Immature natural killer cell (primary cell): ENCODE measurements at places on chromosomes 5 and 9.

DNA sequence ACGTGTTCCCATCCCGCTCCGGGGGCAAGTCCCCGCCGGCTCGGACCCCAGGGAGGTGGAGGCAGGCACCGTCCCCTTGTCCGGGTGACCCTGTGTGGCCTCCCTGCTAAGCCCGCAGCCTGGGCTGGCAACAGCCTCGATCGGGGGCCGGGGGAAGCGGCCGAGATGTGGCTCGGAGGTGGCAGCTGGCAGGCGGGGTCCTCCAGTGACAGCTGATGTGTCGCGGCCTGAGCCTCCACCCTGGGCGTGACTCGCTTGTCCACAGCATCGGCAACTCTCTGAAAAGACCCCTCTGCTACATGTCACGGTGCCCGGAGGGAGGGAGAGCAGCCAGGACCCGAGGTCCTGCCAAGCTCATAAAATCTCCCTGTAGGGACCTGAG lies 124.8 kb upstream of the IRX4 start:
- no peaks in the 10 kb centered on the region for H3K36me3 ChIP-seq
- no peak overlapping the region for H3K27ac ChIP-seq
- no peak overlapping the region for H3K4me3 ChIP-seq
- H3K4me1 ChIP-seq: no peaks in the 10 kb centered on the region
- no peak for DNase-seq
- peaks cover 2% of the 10 kb centered on the region for H3K27me3 ChIP-seq

DNA sequence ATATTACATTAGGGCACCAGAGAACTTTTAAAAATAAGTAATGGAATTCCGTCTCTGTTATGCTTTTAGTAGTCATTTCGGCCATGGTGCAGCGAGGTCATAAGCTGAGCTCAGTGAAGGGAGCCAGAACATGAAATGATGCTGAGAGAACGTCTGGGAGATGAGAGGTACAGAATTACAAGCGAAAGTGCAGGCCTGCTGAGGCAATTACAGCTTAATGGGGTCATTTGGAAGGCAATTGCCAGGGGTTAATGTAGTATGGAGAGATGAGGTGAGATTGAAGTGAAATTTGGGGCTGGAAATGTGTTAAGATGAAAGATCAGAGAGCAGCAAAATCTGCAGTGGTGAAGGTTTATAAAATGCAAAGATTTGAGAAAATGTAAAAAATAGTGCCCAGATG lies 96.5 kb downstream of the PBX3 start:
- H3K27ac ChIP-seq: no peak overlapping the region
- H3K27me3 ChIP-seq: no peaks in the 10 kb centered on the region
- H3K4me3 ChIP-seq: no peak overlapping the region
- H3K36me3 ChIP-seq: peaks cover 3% of the 10 kb centered on the region
- H3K4me1 ChIP-seq: no peaks in the 10 kb centered on the region

DNA sequence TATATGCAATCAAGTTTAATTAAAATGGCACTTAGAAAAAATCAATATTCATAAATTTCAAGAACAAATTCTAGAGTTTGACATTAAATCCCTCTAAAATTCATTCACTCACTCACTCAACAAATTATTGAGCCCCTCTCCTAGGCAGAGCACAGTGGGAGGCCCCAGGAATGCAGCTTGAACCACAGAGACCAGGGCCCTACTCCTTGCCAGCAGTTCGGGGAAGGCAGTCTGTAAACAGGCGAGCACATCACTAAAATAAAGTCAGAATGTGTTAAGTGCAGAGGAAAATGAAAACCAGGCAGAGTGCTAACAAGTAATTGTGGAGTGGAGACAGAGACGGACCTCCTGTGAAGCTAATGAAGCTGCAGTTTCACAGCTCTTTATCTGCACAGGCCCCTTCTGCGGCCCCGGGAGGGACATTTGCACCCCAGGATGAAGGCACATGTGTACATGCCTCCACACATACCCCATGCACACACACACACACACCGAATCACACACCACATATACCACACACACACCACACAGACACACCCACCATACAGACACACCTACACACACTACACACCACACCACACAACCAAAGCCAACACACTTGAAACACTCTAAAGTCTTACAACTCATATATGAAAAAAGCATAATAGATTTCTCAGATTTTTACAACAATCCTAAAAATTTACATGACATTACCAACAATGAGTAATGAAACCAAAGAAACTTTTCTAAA lies 40.5 kb downstream of the BHMT start:
- no peak for DNase-seq
- H3K27me3 ChIP-seq: peaks cover 6% of the 10 kb centered on the region
- H3K4me1 ChIP-seq: no peaks in the 10 kb centered on the region
- H3K36me3 ChIP-seq: no peaks in the 10 kb centered on the region
- no peak overlapping the region for H3K27ac ChIP-seq

DNA sequence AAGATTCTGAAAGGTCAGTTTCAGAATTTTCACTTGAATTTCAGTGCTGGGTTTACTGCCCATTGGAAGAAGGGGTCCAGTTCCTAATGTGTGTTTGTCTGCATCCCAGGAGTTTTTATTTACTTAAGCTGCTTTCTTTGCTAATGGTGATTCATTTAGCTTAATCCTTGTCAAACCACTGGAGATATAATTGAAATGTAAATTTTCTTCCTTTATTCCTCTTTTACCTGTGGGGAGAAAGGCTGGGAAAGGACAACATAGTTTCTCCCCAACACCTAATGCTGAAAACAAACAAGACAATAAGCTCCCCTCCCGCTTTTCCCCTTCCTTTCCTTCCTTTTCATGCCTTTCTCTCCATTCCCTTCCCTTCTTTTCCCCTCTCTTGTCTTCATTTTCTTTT lies 185.8 kb downstream of the KCTD16 start:
- H3K4me3 ChIP-seq: no peak overlapping the region
- H3K27me3 ChIP-seq: no peaks in the 10 kb centered on the region
- H3K27ac ChIP-seq: no peak overlapping the region
- no peaks in the 10 kb centered on the region for H3K36me3 ChIP-seq
- DNase-seq: no peak

DNA sequence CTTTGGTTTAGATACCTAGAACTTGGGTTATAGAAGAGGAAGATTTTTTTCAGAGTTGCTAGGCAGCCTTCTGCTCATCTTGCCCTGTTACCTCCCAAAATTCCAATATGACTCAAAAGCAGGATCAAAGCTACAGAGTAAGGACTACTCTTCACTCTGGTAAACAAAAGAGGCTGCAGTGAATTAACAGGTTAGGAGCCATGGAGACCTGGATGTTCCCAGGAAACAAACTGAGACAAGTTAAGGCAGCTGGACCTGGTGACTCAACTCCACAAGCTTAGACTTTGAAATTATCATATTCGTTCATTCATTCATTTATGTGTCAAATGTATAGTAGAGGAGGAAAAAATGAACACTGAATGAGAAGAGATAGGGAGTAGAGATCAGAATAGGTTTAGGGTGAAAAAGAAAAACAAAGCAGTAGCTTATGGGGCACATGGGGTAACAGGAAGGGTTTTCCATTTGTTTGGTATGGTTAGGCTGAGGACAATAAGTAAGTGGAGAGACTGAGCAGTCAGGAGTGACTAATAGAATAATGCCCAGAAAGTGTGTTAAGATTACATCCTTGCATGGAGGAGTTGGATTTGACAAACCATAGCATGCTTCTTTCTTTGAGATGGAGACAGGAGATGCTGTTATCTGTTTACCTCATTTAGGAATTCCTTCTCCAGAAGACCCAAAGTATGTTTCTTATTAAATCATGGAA lies 464.0 kb upstream of the ZNF608 start:
- H3K36me3 ChIP-seq: no peaks in the 10 kb centered on the region
- DNase-seq: no peak
- H3K27me3 ChIP-seq: no peaks in the 10 kb centered on the region
- no peak overlapping the region for H3K27ac ChIP-seq
- H3K4me1 ChIP-seq: peaks cover 18% of the 10 kb centered on the region

- H3K27me3 ChIP-seq: peaks cover 6% of the 10 kb centered on the region
- no peak overlapping the region for H3K27ac ChIP-seq
- no peak for DNase-seq
- no peaks in the 10 kb centered on the region for H3K4me1 ChIP-seq
Measured at GRCh38 chr5:66807743-66808142, 211.6 kb downstream of the MAST4 start.

- H3K4me3 ChIP-seq: no peak overlapping the region
- DNase-seq: no peak
- peaks cover 5% of the 10 kb centered on the region for H3K27me3 ChIP-seq
Measured at GRCh38 chr5:10623305-10623910, 59.5 kb downstream of the ANKRD33B start.

- DNase-seq: no peak
- H3K4me1 ChIP-seq: no peaks in the 10 kb centered on the region
- no peaks in the 10 kb centered on the region for H3K36me3 ChIP-seq
Measured at GRCh38 chr9:103372828-103373227, 377.7 kb downstream of the CYLC2 start.
